ENCODE measurements at places on chromosomes 7 and 10.

DNA sequence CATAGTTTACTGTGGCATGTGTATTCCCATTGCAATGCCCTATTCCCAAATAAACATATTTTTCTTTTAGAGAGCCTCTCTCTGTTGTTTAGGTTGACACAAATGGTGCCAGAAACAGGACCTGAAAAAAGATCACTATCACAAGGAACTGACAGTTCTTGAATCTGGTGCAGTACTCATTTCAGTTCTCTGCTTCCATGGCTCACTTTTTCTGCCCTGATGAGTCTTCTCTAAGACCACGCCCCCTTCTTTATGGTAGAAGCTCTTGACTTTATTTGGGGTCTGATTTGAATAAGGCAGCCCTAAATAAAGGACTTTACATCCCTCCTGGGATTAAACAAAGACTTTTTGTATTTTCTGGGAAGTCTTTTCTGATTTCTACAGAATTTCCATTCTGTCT, 3.5 kb upstream of the CCDC126 start:
- no peaks in the 10 kb centered on the region for H3K36me3 ChIP-seq
- H3K4me3 ChIP-seq: no peak overlapping the region
- no peaks in the 10 kb centered on the region for H3K27me3 ChIP-seq
- H3K27ac ChIP-seq: no peak overlapping the region
- DNase-seq: no peak
- peaks cover 6% of the 10 kb centered on the region for H3K4me1 ChIP-seq

GRCh38 chr7:114273218-114273617, 141.4 kb upstream of the FOXP2 start:
- H3K27ac ChIP-seq: no peak overlapping the region
- no peaks in the 10 kb centered on the region for H3K36me3 ChIP-seq
- peaks cover 7% of the 10 kb centered on the region for H3K4me1 ChIP-seq
- no peaks in the 10 kb centered on the region for H3K27me3 ChIP-seq
- DNase-seq: no peak
- no peak overlapping the region for H3K4me3 ChIP-seq

GRCh38 chr7:78792006-78792405, 661.5 kb downstream of the MAGI2 start:
- no peaks in the 10 kb centered on the region for H3K36me3 ChIP-seq
- H3K27me3 ChIP-seq: no peaks in the 10 kb centered on the region
- no peaks in the 10 kb centered on the region for H3K4me1 ChIP-seq
- no peak overlapping the region for H3K27ac ChIP-seq
- no peak overlapping the region for H3K4me3 ChIP-seq
- no peak for DNase-seq

- H3K27ac ChIP-seq: peak overlapping the region; percentile 86
- no peaks in the 10 kb centered on the region for H3K36me3 ChIP-seq
- peak; percentile 54 for DNase-seq
These were observed 7.1 kb upstream of the RBM20 start for GRCh38 chr10:110636932-110637557.

GRCh38 chr10:24209432-24209771, 464 bp downstream of the KIAA1217 start:
- H3K27ac ChIP-seq: peak overlapping the region; percentile 93
- peaks cover 75% of the 10 kb centered on the region for H3K4me1 ChIP-seq
- H3K27me3 ChIP-seq: no peaks in the 10 kb centered on the region
- peak overlapping the region; percentile 66 for H3K4me3 ChIP-seq
- H3K36me3 ChIP-seq: no peaks in the 10 kb centered on the region
- DNase-seq: no peak

- no peaks in the 10 kb centered on the region for H3K36me3 ChIP-seq
- no peak overlapping the region for H3K4me3 ChIP-seq
- no peaks in the 10 kb centered on the region for H3K27me3 ChIP-seq
- no peak overlapping the region for H3K27ac ChIP-seq
These were observed 255.7 kb downstream of the BUB3 start for GRCh38 chr10:123409884-123410283.

All from gastrocnemius medialis (tissue), 4 donors.